NCI-H1694 treated with DMSO at 0.1 percent for 48 hours (cell line): ENCODE measurements at places on chromosomes 11 and 22.

DNA sequence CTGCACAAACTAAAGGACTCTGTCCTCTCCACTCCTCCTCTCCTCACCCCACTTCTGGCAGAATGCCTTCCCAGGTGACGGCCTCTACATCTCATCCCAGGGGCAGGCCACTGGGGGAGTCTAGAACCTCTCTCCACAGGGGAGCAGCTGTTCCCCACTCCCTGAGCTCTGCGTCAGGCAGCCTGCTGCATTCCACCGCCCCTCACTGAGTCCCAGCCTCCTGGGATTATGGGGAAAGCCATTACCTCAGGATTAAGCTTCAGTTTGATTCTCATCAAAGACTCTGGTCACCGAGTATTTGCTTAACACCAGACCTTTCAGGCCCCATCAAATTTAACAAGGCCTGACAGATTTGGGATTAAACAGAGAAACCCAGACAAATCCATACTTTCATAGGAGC, 405.9 kb downstream of the NXPE2 start:
- DNase-seq: no peak

DNA sequence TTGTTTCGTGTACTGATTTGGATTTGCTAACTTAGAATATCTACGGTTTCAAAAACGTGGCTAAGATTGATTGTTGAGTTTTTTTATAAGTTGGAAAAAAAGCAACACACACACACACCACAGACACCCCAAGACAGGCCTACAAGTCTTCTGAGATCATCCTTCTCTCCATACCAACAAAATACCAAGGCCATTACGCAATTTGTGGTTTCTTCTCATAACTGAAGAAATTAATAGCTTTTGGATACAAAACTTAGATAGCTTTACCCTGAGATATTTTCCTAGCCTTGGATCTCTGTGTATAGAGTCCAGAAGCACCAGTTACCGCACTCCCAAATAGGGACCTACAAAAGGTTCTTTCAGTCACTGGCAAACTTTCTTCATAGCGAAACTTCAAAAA, 113.6 kb downstream of the SIK3 start:
- DNase-seq: no peak

- no peak for DNase-seq
Measured at GRCh38 chr11:97908354-97908753, 1112.4 kb upstream of the CNTN5 start.

DNA sequence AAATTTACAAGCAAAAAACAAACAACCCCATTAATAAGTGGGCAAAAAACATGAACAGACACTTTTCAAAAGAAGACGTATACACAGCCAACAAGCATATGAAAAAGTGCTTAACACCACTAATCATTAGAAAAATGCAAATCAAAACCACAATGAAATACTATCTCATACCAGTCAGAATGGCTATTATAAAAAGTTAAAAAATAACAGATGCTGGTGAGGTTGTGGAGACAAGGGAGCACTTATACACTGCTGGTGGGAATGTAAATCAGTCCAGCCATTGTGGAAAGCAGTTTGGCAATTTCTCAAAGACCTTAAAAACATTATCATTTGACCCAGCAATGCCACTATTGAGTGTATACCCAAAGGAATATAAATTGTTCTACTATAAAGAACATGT, 72.3 kb downstream of the BBOX1 start:
- no peak for DNase-seq

DNA sequence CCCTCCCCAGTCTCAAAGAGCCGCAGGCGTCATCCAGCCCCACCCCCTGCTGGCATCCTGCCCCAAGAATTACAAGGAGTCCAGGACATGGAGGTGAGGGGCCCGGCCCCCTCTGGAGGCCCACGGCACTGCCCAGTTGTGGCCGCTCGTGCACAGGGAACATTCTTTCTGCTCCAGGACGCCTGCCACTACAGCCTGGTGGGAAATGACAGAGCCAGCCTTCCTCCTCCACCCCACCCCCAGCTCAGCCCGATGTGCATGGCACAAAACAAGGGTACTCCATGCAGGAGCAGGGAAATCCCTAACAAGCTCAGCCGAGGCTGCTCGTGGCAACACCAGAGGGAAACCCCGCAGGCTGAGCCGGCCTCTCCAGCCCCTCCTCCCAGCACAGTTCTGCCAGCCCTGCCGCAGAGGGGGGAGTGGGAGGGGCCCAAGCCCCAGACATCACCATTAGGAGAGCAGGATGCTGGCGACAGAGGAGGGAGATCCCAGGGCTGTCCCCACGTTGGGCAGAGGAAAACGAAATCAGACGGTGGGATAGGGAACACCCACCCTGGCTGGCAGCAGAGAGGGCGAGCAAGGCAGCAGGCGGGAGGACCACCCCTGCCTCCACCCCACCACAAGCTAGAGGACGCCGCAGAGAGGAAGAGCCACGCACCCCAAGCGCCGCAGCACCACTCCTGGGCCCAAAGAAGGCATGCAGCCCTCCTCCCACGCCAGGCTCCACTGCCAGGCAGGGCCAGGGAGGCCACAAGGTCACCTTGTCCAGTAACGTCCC, 10.0 kb downstream of the IGSF9B start:
- DNase-seq: peak; percentile 8

DNA sequence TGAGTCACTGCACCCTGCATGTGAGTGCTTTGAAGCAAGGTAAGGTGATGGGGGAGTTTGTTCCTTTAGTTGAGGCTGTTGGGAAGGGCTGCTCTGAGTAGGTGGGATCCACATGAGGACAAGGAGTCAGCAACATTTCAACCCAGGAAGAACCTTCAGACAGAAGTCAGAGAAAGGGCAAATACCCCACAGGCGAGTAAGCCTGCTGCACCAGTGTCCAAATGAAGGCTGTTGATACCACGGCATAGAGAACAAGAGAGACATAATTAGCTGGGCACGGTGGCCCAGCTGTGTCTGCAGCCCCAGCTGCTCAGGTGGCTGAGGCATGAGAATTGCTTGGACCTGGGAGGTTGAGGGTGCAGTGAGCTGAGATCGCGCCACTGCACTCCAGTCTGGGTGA, 54.3 kb upstream of the CLMP start:
- no peak for DNase-seq

GRCh38 chr22:47071807-47072641, 309.6 kb downstream of the TBC1D22A start:
- DNase-seq: no peak

- DNase-seq: no peak
Measured at GRCh38 chr22:20136603-20136873, 4.9 kb downstream of the ZDHHC8 start.

- no peak for DNase-seq
Measured at GRCh38 chr11:37967635-37968034, 1369.6 kb upstream of the RAG2 start.

- no peak for DNase-seq
Measured at GRCh38 chr11:92763336-92763735, 206.1 kb upstream of the MTNR1B start.

- no peak for DNase-seq
Measured at GRCh38 chr22:24986816-24987215, 34.3 kb downstream of the KIAA1671 start.

- DNase-seq: no peak
Measured at GRCh38 chr11:75800728-75801361, 14.2 kb upstream of the UVRAG start.

- no peak for DNase-seq
Measured at GRCh38 chr22:48934446-48934845, 893.2 kb downstream of the BRD1 start.

GRCh38 chr11:125517116-125517770, 21.2 kb upstream of the FEZ1 start:
- DNase-seq: no peak

- no peak for DNase-seq
Measured at GRCh38 chr11:132472411-132473172, 1059.7 kb downstream of the OPCML start.

DNA sequence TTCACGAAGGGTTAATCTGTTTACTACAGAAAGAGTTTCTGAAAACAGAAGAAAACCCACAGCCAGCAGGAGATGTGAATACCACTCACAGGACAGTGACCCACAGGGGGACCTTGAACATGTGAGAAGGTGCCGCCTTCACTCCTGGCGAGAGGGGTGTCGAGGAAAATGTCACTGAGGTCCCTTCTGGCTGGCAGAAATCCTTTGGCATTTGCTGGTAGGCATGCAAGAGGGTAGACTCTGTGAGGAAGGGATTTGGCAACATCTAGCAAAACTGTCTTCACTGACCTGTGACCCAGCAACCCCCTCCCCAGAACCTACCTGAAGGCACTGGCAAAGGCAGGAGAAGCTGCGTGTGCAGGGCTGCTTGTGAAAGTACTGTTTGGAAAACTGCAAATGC, 8.6 kb downstream of the KCNQ1 start:
- no peak for DNase-seq

DNA sequence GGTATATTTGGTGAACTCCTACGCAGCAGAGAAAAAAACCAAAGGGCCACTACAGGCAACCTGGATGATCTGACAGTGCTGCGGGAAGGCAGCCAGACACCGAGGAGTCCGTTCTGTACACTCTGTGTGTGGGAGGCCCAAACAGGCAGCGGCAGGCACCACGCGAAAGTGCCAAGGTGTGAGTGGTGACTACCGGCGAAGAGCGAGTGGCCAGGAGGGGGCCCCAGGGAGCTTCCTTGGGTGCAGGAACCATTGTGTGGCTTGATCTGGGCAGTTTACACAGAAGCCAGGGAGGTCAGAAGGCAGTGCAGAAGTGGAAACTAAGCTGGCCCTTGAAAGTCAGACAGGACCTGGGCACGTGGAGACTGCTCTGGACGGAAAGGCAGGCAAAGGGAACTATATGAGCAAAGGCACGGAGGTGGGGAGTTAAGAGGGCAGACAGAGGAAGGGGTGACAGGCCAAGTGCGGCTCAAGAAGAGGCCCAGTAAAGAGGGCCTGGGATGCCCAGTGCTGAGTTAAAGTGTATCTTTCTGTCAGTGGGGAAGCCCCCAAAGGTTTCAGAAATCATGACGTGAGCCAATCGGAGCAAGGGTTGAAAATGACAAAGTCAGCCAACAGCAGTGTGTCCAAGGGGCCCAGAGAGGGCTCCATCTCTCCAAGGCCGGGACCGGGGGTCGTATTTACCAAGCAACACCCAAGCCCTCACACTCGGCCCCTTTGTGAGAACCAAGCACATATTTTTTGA, 10.6 kb downstream of the TMEM184B start:
- DNase-seq: no peak

DNA sequence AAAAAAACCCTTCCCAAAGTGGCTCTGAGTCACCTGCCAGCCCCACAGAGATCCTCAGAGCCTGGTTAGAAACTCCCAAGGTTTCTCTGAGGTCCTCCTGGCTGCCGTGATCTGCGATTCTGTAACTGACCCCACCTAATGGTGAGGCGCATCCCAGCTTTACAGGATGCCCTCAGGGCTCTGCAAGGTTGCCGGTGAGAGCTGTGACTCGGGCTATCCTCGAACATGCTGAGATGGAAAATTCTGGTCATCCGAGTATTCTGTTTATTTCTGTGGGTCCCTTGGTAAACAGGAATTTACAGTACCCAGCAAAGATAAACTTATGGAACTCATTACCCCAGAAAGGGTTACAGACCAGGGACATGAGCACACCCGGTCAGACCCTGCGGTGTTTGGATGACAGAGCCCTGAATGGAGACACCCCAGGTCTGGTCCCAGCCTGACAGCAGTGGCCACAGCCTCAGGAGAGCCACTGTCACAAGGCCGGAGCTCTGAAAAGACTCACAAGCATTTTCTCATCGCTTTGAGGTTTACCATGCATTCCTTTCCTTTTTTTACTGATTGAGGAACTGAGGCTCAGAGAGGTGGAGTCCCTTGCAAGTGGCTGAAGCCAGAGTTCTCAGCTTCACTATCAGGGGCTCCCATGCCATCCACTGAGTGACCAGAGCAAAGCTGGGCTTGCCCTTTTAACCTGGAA, 22.2 kb downstream of the LIF start:
- DNase-seq: no peak

DNA sequence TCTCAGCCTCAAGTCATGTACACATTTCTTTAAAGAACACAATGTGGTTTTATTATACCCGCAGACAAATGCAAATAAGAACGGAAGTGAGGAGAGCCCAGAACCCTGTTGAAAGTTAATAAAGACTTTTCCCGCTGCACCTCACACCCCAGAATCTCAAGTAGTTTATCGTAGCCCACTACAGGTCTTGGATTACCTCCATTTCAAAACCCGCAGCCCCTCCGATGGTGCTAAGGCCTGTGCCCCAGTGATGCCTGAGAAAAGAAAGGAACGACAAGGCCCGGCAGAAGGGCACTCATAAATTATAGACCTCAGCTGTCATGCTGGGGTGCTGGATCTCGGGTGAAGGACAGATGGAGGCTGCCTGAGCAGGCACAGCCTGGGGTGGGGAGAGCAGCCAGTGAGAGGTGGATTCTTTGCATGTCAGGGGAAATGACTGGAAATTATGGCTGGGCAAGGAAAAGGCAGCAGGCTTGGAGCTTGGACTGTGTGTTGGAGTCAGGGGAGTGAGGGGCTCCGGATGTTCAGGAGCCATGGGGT, 354.1 kb downstream of the NTM start:
- DNase-seq: peak; percentile 47

DNA sequence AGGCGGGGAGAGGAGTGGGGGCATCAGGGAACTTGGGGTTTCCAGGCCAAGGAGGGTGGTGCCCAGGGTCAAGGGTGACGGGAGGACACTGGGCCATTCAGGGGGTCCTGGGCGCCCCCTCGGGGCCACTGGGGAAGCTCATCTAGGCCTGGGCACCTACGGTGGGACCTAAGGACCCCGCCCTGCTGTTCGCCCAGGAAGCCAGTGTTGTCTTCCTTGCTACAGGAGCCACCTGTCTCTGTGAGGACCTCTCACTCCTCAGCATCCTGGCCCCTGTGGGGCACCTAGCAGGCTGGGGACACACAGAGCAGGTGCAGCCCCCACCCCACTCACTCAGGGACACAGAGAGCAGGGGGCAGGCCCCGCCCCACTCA, 191.6 kb downstream of the IGLL1 start:
- no peak for DNase-seq

DNA sequence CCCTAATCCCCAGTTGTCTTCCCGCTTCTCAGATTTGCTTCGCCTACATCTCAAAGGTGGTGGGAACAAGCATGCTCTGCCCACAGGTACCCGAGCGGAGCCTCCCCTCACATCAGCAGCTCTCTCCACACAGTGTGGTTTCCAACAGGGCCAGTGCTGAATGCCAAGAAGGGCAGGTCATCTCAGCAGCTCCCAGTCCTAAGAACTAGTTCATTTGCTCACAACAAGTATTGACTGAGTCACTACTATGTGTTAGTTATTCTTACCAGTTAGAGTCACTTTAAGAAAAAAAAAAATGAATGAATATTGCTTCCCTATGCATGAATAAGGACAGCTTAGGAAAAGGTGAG, 66.2 kb downstream of the THAP12 start:
- no peak for DNase-seq

- no peak for DNase-seq
Measured at GRCh38 chr11:71202966-71203365, 49.4 kb downstream of the SHANK2 start.
